ENCODE measurements at places on chromosomes 6 and 20. TPM values are rescaled to one million over a fixed set of nuclear protein-coding genes. Genes with fewer than 3 reads are reported as not detected.
A peak's percentile ranks its signal among the peaks of the same experiment; 100 is the strongest.

Gene SLC29A1
- 106 TPM for total RNA-seq

Gene OR12D3
- total RNA-seq = not detected

Gene HSPA12B
- total RNA-seq = 9.3 TPM

Gene CAGE1
- total RNA-seq = not detected

Gene MYL9
- total RNA-seq = 112 TPM

Gene BIRC7
- 1.2 TPM for total RNA-seq

Gene ID1
- total RNA-seq = 407 TPM

Gene SALL4
- 0.33 TPM for total RNA-seq

Gene TCF15
- 2.6 TPM for total RNA-seq

Gene ELMO2
- 50.8 TPM for total RNA-seq

Gene HMGCLL1
- 6.9 TPM for total RNA-seq

Gene PSMB9
- 16.8 TPM for total RNA-seq

Gene CALHM4
- total RNA-seq = not detected

Gene GCNT2
- 1.4 TPM for total RNA-seq

DNA sequence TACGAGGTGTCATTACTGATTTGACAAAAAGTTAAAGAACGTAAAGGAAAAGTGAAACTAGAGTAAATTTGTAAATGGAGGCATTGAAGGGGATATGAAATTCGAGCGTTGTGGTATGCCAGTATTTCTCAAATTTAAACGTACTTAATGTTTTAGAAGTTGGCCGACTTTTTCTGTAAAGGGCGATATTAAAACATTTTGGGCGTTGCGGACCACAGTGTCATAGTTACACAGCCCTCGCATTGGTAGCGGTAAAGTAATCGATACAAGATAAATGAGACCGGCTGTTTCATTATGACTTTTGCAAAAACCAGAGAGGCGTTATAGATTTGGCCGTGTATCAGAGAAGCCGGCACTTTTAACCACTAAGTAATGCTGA is 39.6 kb downstream of the OR2B2 start:
- DNase-seq = no peak

- DNase-seq = no peak
Observed at GRCh38 chr6:105898286-105898685, 187.8 kb upstream of the PRDM1 start.

GRCh38 chr20:46316984-46317684 is 8.8 kb upstream of the CDH22 start:
- no peak for DNase-seq

DNA sequence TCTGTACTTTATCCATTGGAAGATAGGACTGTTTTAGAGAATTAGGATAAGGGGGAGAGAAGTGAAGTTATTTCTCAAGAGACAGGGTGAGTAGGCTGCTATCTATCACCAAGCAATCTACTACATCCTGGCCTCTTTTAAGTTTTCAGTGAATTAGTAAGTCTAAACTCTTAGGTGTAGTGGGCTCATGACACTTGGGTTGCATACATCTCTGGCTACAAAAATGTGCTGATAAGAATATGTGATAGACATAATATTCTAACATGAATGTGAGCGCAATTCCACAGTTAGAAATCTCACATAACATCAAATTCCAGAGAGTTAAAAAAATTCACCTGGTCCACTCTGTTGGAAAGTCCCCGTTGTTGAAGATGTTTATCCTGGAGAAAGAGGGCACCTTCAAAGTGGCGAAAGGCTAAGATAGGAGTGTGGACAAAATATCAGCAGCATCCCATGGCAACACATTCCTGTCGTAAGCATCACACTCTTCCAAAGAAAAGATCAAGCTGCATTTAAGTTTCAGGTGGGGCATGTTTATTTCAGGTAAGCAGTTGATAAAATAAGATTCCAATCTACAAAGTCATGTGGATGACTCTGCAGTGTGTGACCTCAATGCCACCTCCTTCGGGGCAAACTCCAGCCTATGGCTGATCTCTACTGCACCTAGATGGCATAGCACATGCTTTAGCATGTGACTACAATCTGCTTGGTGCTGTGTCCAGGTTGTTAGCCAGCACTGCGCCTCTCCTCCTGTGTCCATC is 111.7 kb upstream of the NEDD9 start:
- DNase-seq = no peak

DNA sequence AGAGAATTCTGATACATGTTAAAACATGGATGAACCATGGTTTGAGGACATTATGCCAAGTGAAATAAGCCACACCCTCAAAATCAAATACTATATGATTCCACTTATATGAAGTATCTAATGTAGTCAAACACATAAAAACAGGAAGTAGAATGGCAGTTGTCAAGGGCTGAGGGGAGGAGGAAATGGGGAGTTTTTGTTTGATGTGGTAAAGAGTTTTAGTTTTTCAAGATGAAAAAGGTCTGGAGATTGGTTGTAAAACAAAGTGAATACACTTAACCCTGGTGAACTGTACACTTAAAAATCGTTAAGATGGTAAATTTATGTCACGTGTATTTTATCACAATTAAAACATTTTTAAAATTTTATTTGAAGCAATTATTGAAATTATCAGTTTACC is 127.4 kb upstream of the GRIK2 start:
- no peak for DNase-seq

GRCh38 chr6:165985806-165986299 is 181.8 kb downstream of the TBXT start:
- no peak for DNase-seq

DNA sequence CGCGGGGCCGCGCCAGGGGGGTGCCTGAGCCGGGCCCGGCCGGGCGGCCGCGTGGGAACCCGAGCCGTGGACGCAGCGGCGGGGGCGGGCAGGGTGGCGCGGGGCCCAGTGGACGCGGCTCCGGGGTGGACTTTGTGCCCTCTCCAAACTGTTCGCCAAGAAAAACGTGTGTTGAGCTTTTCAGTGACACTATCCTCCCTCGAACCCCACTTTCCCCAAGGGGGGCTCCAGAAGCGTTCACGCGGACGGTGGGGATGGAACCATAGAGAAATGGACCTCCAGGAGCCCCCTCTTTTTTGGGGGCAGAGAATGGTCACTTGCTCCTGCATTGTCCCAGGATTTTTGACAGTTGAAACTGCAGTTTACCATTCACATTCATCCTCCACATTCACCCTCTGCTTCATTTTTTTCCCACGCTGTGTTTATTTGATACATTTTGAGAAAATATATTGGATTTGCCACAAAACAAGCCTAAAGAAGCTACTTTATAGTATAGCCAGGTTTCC is 2.9 kb upstream of the HIVEP1 start:
- peak; percentile 23 for DNase-seq

GRCh38 chr6:122589115-122589514 is 21.1 kb upstream of the PKIB start:
- no peak for DNase-seq

GRCh38 chr20:25288291-25289181 is 40.7 kb downstream of the PYGB start:
- DNase-seq = no peak

- no peak for DNase-seq
Observed at GRCh38 chr6:149084026-149084425, 233.5 kb upstream of the TAB2 start.

GRCh38 chr6:140237251-140237650 is 862.8 kb upstream of the CITED2 start:
- no peak for DNase-seq

- no peak for DNase-seq
Observed at GRCh38 chr20:1926237-1926636, 31.0 kb downstream of the SIRPA start.

- DNase-seq = no peak
Observed at GRCh38 chr6:45808917-45809316, 206.7 kb downstream of the CLIC5 start.

DNA sequence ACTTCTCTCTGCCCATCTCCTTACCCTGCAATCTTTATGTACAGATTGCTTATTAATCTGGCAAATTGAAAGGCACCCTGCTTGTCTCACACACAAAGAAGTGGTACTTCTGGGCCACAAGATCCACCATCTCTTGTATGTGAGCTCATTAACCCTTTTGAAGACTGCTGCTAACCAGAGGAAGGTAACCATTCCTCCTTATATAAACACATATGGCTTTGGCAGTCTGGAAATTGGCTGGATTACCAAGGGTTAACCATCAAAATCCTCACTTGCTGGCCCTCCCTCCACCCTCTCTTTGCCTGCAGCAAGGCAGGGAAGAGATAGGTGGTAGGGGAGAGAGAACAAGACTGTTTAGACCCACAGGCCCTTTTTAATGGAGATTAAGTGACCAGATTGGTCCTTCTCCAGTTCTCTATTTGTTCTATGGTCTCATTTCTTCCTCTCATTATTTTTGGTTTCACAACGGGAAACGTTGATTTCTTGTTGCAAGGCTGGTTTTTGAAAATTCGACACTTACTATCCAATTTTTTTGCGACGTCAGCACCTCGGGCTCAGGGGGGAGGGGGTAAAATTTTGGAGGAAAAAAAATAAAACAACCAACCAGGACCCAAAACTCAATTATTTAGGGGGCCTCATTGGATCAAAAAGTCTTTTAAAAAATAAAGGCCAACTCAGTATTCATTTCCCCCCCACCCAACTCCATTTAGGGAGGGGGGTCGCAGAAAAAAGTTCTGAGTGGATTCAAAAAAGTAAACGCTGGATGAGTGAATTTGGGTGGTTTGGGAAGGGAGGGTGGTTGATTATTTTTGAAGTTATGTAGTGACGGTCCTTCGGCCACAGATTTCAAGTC is 859 bp downstream of the PPP1R10 start:
- DNase-seq = no peak

GRCh38 chr20:49320460-49320859 is 42.6 kb upstream of the ZNFX1 start:
- DNase-seq = no peak

DNA sequence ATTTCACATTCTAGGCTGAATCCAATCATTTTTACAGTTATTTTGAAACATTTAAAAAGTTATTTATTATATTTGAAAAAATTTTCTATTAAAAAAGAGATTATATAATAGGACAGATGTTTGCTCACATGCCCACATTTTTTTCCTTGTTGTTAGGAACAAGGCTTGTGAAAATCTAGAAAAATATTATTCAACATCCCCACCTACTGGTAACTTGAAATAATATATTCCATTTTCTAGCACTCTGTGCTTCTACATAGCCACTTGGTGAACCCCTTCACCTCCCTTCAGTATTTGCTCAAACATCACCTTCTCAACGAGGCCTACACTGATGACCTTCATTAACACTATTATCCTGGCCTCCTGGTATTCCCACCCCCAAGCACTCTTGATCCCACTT is 18.3 kb upstream of the GPRC6A start:
- DNase-seq = no peak

- DNase-seq = no peak
Observed at GRCh38 chr6:21856844-21857243, 263.3 kb downstream of the SOX4 start.

GRCh38 chr6:150741633-150742200 is 123.8 kb upstream of the MTHFD1L start:
- DNase-seq = no peak

- no peak for DNase-seq
Observed at GRCh38 chr6:96420294-96420693, 101.3 kb upstream of the UFL1 start.

DNA sequence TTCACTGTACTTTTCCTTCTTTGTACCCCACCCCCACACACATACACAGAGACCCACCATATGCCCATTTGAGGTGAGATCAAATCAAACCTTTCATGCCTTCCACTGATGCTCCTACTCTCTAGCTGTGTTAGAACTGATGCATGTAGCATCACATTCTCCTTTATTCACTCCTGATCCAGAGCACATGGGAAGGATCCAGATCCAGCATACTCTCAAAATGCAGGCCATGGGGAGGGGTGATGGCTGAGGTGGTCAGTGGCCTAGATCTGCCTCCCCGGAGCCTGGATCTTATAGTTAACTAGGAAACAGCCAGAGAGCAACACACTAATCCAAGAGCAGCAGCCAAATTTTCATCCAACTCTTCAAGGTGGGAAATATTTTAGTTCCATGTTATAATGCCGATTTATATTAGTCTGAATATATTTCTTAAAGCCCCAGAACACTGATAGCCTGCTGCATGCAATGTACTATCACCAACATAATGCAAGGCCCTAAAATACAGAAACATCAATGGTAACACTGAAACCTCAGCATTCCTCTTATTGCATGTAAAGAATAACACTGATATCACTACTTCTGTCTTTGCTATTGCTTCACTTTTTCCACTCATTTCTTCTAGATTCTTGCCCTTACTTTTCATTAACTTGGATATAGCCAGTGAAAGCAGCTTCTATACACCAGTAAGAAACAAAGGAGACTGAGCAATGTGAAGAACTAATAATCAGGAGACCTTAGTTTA is 126.8 kb upstream of the BEND6 start:
- no peak for DNase-seq

- no peak for DNase-seq
Observed at GRCh38 chr6:166417285-166417691, 34.5 kb upstream of the MPC1 start.

All from breast epithelium (tissue), 4 donors.